ENCODE measurements at places on chromosomes 6 and 20.

- DNase-seq = no peak
Observed at GRCh38 chr20:33524261-33524660, 34.4 kb downstream of the CBFA2T2 start.

DNA sequence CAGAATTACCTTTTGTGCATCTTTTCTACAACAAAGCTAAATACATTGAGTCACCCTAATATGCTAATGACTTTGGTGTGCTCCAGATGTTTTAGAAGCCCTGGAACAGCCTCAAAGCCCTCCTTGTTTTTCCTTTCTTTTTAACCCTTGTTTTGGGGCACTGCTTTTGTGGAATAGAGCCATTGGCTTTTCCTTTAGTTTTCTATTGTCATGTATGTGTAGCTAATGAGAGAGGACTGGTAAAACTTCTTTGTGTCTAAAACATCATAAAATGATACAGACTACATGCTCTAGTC lies 158.8 kb downstream of the JARID2 start:
- no peak for DNase-seq

DNA sequence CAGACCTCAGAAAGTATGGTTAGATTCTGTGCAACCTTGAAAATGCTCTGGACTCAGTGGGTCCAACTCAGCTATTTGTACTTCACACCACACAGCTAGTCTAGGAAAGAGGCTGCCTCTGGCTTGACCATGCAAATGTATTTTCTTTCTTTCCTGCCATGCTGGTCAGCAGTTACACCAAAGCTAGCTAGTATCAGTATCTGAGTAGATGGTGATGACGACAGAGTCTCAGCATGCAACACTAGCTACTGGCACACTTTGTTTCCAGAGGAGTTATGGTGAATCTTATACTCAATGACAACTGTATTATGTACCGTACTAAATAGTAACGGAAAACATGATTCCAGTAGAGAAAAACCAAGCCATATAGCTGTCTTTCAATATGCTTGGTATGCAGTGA lies 96.6 kb upstream of the POPDC3 start:
- DNase-seq = no peak

DNA sequence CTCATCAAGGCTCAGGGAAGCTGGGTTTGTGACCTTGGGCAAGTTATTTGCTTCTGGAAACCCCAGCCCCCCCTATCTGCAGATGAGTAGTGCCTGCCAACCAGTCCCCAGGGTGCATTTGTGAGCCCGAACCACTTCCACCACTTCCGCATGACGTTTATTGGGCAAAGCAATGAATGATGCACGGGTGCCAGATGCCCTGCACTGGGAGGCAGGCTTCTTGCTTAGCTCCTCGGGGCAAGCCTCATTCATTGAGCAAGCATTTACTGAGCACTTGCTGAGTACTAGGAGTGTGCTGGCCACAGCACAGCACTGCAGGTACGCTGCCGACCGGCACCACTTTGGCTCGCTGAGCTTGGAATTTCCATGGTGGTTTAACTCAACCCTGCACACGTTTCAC lies 60.2 kb downstream of the GNAS-AS1 start:
- DNase-seq = no peak

- peak; percentile 84 for DNase-seq
Observed at GRCh38 chr20:58231683-58232082, 3.2 kb upstream of the ANKRD60 start.

DNA sequence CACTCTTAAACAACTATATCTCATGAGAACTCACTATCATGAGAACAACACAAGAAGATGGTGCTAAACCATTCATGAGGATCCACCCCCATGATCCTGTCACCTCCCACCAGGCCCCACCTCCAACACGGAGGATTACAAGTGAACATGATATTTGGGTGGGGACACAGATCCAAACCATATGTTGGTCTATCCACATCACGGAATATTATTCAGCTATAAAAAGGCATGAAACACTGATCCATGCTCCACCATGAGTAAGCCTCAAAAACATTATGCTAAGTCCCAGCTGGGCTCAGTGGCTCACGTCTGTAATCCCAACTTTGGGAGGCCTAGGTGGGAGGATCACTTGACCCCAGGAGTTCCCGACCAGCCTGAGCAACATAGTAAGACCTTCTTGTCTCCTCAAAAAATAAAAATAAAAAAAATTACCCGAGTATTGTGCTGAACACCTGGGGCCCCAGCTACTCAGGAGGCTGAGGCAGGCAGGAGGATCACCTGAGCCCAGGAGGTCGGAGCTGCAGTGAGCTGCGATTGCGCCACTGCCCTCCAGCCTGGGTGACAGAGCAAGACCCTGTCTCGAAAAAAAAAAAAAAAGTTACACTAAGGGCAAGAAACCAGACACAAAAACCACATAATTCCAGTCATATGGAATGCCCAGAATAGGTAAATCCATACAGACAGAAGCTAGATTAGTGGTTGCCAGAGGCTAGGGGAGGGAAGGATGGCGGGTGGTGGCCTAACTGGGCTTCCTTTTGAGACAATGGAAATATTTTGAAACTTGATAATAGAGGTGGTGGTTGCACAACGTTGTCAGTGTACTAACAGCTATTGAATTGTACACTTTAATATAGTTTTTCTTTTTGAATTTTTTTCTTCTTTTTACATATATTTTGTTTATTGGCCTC lies 43.1 kb downstream of the ZNF217 start:
- DNase-seq = no peak
